ENCODE measurements at places on chromosomes 13 and 19.

DNA sequence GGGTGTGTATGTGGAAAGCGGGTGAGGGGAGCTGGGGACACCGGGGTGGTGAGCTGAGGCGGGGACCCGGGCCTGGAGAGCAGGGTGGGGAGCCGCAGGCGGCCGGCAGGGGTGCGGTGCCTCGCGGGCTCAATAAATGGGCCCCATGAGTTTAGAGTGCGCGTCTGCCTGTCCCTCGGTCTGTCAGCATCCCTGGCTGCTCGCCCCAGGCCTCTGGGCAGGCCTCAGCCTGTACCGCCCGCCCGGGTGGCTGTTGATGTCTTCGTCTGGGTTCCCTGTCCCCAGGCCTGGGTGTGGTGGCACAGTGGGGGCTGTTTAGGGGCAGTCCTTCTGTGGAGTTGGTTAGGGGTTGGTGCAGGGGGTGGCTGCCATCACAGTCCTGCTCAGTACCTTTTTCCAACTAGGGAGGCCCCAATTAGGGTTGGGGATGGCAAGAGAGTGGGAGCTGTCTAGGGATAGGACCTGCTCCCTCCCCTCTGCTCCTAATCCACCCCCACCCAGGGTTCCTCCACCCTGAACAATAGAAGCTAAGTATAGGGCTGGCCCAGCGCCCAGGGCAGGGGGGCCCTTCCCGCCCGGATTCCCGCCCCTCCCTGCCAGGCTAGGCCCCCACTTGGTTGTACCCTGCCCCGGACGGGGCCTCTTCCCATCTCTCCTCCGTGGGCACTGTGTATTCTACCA is 12.2 kb downstream of the CIC start:
- DNase-seq: no peak

DNA sequence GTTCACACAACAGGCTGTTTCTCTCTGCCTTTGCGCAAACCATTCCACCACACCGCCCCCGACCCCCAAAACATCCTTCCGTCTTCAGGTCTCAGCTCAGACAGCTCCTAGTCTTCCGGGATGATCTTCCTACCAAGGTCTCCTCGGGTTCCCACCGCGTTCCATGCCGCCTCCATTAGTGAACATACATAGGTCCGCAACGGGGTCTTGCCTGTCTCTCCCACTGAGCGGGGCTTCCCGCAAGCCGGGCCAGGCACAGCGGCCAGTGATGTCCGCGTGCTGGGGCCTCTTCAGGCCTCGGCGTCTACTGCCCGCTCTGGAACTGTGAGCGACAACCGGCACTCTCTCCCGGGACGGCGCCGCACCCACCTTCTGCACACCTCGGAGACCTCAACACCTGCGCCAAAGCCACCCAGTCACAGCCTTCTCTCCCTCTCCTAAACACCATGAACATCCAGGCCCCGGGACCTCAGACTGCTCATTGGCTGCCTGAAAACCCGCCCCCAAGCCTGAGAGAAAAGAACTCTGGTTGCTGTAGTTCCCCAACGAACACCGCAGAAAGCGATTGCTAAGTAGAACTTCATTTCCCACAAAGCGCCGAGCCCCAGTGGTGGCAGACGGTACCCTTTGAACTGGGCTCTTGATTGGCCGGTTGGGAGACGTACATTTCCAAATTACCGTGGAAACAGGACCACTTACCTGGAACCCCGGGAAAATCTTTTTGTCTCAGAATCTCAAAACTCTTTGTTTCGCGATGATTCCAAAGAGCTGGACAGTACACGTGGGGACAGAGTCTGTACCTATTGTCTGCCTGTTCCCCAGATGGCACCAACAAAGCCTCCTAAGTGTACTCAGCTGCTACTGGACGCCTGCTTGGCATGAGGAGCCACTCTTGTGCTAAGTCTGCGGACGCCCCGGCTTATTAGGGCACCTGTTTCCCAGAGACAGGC is 9.5 kb downstream of the DYRK1B start:
- peak; percentile 88 for DNase-seq

DNA sequence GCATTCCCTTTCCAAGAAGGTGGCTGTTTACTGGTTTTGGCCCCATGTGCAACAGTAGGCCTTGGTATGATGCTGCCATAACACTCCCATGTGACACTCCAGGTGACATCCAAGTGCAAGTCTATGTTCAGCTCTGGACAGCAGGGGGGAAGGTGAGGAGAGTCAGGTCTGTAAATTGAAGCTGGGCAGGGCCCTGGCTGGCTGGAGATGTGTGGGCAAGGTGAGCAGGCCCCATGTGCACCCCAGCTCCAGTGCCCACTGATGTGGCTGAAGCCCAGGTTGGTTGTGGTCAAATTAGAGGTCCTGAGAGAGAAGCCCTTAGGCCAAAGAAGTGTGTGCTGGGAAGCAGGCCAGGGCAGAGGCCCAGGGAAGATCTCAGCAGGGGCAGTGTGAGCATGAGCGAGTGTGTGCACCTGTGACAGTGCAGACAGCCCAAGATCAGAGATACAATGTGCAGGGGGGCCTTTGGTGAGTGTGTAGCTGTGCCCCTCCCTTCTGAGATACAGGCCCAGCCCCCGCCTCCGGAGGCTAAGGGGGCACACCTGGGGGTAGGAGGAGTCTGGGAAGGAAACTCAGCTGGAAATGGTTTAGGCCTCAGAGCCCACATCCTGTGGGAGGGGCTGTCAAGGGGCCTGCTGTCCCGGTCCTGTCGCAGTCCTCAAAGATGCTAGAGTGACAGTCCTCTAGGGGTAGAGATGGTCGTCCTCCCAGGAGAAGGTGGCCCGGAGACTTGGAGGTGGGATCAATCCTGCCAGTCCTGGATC is 18.6 kb downstream of the DEDD2 start:
- DNase-seq: peak; percentile 42

GRCh38 chr19:41298348-41298964 is 11.5 kb upstream of the CCDC97 start:
- no peak for DNase-seq

GRCh38 chr13:37173214-37173613 is 67.8 kb upstream of the CSNK1A1L start:
- no peak for DNase-seq

DNA sequence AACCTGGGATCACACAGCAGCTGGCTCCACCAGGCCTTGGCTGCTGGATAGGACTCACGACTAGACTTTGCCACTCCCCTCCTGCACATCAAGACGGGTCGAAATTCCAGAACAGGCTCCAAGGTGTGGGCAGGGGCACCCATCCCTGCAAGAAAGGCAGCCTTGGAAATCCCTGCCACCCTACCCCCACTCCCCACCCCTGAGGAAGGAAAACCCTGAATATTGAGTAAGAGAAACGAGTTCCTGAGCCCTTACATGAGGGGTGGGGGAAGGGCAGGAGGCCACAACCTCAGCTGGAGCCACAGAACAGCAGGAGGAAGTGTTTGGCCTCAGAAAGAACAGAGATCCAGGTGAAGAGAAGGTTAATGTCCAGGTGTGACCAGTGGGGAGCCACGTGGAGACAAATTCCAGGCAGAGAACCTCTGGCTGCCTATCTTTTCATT is 20.1 kb downstream of the DEDD2 start:
- DNase-seq: no peak

DNA sequence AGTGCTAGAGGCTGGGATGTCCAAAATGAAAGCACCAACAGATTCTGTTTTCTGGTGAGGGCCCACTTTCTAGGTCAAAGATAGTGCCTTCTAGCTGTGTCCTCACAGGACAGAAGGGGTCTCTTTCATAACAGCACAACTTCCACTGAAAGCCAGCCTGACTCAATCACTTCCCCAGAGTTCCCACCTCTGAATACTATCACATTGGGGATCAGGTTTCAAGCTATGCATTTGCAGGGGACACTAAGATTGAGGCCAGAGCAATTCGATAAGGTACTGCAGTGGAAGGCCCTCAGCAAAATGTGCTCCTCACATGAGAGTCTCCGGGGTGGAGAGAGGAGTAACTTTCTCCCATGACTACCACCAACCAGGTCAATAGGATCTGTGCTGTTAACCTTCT is 1501.5 kb downstream of the EFNB2 start:
- DNase-seq: no peak

GRCh38 chr13:90168953-90169352 is 1178.5 kb upstream of the MIR17HG start:
- DNase-seq: no peak

DNA sequence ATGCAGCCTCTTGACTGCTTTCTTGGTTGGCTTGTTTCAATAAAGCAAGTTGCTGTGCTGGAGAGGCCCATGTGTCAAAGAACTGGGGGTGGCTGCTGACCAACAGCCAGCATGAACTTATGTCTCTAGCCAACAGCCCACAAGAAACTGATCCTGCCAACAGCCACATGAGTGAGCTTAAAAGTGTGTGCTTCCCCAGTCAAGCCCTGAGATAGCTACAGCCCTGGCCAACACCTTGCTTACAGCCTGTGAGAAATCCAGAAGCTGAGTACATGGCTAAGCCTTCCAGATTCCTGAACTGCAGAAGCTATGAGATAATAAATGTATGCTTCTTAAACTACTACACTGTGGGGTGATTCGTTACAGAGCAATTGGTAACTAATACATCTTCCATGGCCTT is 38.9 kb upstream of the IPO5 start:
- no peak for DNase-seq

DNA sequence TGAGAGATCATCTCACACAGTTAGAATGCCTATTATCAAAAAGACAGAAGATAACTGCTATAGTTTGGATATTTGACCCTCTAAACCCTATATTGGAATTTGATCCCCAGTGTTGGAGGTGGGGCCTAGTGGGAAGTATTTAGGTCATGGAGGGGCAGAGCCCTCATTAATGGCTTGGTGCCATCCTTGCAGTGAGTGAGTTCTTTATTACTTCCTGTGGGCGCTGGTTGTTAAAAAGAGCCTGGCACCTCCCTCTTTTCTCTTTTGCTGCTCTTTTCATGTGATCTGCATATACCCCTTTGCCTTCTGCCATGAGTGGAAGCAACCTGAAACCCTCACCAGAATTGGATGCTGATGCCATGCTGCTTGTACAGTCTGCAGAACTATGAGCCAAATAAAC is 66.8 kb downstream of the TDRD3 start:
- DNase-seq: no peak

- no peak for DNase-seq
These were observed 21.8 kb downstream of the ZNF77 start for GRCh38 chr19:2922987-2923386.

DNA sequence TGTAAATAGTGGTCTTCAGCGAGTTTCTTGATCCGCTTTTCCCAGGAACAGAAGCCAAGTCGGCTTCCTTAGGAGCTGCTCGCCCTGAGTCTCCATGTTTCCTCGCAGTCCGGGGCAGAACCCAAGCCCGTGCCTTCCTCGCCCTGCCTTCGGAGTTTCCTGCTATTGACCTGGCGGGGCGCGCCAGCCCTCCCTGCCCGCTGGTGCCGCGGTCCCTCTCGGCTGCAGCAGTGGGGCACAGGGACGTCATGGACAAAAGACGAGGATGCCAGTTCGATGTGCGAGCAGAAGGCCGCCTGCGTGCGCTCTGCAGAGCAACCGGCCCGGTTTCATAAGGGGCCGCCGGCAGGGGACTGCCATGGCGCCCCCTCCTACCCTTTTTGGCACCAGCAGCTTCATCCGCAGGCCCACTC is 156.6 kb downstream of the TM9SF2 start:
- DNase-seq: peak; percentile 38

GRCh38 chr13:24081387-24081786 is 79.1 kb upstream of the SPATA13 start:
- DNase-seq: no peak

DNA sequence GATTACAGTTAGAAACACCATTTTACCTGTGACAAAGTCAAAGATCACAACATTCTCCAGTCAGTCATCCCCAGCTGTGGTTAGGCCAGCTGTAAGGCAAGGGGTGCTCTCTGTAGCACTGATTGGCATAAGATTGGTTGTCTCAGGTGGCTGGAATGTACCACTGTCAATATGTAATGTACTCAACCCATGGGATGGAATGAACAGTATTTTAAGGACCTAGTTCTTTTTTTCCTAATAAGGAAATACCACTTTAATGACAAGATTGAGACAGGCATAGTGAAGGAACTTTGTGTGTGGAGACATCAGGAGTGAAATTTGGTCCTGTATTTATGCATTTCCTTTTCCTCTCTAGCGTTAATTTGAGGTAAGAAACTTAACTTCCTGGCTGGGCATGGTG is 310.7 kb downstream of the ITGBL1 start:
- no peak for DNase-seq

GRCh38 chr13:50284540-50284939 is 269.3 kb downstream of the KCNRG start:
- DNase-seq: no peak

DNA sequence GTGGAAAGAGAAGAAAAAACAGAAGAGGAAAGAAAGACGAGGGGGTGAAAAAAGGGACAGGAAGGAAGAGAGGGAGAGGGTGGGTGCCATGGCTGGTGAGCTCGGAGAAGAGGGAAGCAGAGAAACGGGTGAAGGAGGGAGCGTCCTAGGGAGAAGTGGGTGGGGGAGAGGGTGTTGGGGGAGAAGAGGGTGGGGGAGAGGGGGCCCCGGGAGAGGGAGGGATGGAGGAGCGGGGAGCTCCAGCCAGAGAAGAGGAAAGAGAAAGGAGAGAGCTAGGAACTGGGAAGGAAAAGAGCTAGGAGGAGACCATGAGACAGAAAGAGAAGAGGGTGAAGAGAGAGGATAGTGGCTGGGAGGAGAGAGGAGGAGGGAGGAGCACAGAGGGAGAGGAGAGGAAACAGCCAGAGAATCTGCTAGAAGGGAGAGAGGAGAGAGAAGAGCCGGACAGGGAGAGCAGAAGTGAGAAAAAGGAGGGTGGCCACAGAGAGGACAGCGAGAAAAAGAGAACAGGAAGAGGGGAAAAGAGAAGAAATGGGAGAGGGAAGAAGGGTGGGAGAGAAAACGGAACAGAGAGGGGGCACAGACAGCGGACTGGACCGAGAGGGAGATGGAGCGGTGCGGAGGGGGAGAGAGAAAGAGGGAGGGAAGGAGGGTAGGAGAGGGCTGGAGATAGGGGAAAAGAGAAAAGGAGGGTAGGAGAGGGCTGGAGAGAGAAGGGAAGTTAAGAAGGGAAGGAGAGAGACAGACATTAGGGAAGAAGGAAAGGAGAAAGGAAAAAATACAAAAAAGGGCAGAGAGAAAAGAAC is 11.9 kb upstream of the GARIN5A start:
- no peak for DNase-seq

GRCh38 chr13:74449811-74450524 is 315.8 kb upstream of the KLF12 start:
- DNase-seq: no peak

GRCh38 chr13:25701304-25701703 is 329.5 kb downstream of the ATP8A2 start:
- DNase-seq: no peak

- DNase-seq: no peak
These were observed 117.7 kb downstream of the KCNRG start for GRCh38 chr13:50132904-50133357.

GRCh38 chr13:59914556-59914955 is 249.2 kb downstream of the DIAPH3 start:
- no peak for DNase-seq

DNA sequence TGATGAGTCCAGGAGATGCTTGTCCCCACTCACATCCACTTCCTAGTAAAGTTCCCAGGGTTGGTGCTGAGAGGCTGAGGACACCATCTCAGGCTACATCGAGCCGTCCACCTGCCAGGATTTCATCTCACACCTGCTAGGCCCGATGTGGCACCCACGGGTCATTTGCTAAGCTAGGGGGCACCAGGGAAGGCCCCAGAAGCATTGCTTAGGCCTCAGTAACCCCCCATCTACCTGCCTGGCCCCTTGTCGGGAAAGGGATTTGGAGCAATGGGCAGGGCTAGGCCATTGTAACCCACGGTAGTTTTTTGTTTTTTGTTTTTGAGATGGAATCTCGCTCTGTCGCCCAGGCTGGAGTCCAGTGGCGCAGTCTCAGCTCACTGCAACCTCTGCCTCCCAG is 51.8 kb downstream of the F2RL3 start:
- no peak for DNase-seq

- no peak for DNase-seq
These were observed 6.4 kb upstream of the CACTIN start for GRCh38 chr19:3632739-3633558.

Data from activated naive CD4-positive, alpha-beta T cell treated with anti-CD3 and anti-CD28 coated beads, Interleukin-2, amount 50 U/mL, for 16 hours (primary cell).